ENCODE measurements at places on chromosomes 3 and 15.

DNA sequence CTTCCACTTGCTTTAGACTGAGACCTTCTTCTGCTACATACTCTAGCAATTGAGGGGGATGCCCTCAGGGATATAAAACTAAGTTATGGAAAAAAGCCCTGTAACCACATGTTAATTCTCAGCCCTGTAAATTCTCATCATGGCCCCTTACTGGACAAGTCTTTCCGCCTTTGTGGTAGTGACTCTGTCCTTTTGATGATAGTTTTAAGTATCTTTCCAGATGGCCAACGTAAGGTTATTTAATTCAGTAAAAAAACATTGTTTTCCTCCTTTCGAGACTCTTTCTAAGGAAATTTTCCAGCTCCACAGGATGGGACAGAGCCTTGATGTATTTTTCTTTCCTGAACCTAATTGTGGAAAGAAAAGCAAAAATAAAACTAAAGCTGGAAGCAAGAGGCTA is 25.3 kb upstream of the TM4SF4 start:
- DNase-seq = no peak

DNA sequence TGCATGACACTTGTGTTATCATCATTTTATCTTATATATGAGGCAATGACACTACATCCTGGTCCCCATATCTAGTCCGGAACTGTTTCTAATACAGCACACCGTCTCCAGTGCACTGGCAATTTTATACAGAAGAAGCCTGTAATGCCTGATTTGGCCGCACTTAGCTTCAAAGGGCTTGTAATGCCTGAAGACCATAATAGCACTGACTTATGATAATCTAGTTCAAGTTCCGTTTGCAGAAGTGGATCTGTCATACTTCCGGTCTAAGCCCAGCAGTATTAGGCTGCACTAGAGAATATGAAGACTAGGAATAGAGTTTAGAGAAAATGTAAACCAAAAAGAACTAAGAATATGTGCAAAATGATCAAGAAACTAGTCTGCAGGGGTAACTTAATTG is 1.3 kb downstream of the BNIP2 start:
- peak; percentile 78 for DNase-seq

- DNase-seq = no peak
Measured at GRCh38 chr15:89492934-89493631, 3.3 kb downstream of the RHCG start.

GRCh38 chr15:62938825-62939224 is 103.7 kb upstream of the TPM1 start:
- DNase-seq = peak; percentile 13

- no peak for DNase-seq
Measured at GRCh38 chr3:171658841-171659240, 151.4 kb downstream of the PLD1 start.

- DNase-seq = no peak
Measured at GRCh38 chr3:33652736-33653135, 65.3 kb downstream of the CLASP2 start.

DNA sequence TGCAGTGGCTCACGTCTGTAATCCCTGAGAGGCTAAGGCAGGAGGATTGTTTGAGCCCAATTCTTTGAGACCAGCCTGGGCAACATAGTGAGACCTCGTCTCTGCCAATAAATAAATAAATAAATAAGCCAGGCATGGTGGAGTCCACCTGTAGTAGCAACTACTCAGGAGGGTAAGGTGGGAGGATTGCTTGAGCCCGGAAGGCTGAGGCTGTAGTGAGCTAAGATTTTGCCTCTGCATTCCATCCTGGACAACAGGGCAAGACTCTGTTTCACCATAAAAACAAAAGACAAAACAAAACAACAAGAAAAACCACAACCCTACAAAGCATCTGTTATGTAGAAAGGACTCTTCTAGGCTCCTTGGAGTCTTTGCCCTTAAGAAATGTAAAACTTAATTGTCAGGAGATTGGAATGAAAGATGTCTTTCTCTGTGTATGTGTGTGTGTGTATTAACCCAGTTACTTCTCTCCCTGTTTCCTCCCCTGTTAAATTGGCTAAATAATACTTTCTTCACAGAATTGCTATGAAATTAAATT is 9.5 kb downstream of the NECTIN3 start:
- no peak for DNase-seq

- no peak for DNase-seq
Measured at GRCh38 chr3:96331341-96331740, 483.1 kb upstream of the EPHA6 start.

Data from inflammatory macrophage treated with lipopolysaccharide for 4 hours (primary cell).